CD4-positive, alpha-beta T cell treated with Interleukin-6 at 100 ng/mL for 8 hours (primary cell): ENCODE measurements at places on chromosomes 16 and 17.
A peak's percentile ranks its signal among the peaks of the same experiment; 100 is the strongest.

- no peak for DNase-seq
Observed at GRCh38 chr17:13647543-13648021, 45.9 kb upstream of the HS3ST3A1 start.

DNA sequence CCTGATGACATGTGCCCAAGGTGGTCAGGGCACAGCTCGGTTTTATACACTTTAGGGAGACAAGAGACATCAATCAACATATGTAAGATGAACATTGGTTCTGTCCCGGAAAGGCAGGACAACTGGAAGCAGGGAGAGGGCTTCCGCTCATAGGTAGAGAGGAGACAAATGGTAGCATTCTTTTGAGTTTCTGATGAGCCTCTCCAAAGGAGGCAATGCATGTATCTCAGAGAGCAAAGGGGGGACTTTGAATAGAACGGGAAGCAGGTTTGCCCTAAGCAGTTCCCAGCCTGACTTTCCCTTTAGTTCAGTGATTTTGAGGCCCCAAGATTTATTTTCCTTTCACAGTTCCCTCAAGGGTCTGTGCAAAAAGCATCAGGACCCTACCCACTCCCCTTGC lies 172.4 kb upstream of the TNRC6C start:
- no peak for DNase-seq

DNA sequence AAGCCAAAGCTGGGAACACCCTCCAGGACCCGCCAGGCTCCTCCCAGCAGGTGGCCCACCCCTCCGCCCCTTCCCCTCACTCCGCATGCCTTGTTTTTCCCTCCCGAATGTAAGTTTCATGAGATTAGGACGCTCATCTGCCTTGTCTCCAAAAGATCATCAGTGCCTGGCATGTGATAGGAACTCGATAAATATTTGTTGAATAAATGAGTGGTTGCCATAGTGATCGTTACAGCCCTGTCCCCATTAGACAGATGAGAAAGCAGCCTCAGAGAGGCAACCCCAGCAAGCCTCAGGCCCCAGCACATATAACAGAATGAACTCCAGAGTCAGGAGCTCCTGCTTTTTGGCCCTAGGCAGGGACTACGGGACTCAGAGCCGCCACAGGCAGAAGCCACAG lies 5.0 kb downstream of the CAMKK1 start:
- DNase-seq = no peak

DNA sequence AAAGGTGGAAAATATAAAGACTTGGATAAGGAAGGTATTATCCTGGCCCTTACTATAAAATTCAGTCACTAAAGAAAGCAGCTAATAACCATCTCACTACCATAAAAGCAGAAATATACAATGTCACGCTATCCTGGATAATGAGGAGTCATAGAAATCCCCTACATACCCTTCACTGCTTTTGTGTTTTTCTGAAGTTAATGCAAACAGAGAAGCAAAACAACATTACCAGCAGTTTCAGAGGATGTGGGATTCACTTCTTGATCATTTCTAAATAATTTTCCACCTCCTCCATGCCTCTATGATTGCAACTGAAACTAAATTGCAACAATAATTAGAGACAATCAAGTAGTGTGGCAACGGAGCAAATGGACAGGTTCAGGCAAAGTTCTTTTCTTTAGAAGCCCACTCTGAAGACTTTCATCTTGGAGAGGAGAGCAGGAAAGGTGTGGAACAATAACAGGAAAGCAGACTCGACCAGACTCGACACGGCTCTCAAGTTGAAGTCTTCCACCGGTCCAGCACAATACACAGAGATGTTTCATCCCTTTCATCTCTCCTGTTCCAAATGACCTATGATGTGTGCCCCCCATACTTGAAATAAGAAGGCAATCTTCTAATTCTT lies 10.2 kb downstream of the CYTH1 start:
- DNase-seq = peak; percentile 41

GRCh38 chr17:73939806-73940205 lies 263.7 kb upstream of the RPL38 start:
- no peak for DNase-seq

DNA sequence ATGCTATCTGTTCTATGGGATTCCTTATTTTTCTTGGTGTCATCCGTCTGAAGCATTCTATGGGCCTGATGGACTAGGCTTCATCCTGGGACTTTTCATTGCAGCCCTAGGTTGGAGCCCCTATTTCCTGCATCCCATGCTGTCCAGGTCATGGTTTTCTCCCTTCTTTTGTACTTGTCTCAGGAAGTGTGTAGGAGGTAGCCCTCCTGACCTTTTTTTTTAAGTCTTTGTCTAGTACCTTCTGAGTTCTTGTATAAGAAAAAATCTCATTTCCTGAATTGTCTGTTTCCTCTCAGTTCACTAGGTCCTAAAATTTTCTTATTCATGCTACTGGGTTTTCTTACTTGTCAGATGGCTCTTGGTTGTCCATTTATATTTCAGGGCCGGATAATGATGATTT lies 6.0 kb downstream of the NDEL1 start:
- no peak for DNase-seq
